ENCODE measurements at places on chromosomes 1 and 21.

DNA sequence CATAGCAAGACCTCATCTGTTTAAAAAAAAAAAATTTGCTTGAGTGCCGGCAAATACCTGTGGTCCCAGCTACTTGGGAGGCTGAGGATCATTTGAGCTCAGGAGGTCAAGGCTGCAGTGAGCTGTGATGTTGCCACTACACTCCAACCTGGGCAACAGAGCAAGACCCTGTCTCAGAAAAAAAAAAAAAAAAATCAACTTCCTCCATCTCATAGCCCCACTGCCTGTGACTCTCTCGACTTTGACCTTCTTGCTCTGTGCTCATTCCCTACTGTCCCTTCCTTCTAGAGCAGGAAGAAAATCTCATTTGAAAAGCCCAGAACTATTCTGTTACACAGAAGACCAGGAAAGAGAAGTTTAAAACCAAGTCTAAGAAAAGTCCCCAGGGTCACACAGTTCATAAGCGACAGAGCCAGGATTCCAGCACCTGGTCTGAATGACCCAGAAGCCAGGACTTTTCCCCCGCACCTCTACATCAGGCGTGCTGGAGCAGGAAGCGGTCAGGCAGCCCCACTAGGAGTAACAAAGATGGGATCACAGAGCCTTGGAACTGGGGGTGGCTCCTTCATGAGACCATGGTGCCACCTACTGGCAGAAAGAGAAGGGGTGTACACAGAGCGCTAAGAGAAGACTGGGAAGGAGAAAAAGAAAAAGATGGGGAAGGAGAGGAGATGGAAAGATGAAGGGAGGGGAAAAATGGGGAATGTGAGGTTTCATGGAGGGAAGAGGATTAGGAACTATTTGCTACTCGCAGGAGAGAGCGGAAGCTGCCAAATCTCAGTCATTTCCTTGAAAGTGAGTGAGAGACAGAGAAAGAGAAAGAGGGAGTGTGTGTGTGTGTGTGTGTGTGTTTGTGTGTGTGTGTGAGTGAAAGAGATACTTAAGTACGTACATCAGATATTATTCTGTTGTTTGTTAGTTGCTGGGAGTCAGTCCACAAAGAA is 3.1 kb upstream of the P3R3URF start:
- peak; percentile 41 for DNase-seq

DNA sequence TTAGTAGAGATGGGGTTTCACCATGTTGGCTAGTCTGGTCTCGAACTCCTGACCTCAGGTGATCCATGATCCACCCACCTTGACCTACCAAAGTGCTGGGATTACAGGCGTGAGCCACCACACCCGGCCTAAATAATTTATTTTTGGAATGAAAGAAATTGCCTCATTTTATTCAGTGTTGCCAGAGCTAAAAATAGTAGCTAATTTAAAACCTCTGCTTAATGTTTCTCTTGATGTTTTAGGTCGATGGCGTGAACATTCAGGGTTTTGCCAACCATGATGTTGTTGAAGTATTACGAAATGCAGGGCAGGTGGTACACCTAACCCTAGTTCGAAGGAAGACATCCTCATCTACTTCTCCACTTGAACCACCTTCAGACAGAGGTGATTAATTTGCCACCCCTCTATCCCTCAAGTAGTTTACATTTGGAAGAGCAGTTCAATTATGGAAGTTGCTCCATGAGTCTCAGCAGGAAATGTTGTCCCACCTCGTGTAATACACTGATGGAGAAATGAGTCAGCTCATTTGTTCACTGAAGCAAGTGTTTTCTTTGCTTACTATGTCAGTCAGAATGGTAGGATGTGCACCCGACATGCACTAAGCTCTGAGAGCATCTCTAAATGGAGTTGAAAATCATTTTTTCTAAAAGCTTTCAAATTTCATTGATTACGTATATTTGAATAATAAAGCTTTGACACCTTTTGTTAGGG is 54.9 kb downstream of the PATJ start:
- DNase-seq: no peak

DNA sequence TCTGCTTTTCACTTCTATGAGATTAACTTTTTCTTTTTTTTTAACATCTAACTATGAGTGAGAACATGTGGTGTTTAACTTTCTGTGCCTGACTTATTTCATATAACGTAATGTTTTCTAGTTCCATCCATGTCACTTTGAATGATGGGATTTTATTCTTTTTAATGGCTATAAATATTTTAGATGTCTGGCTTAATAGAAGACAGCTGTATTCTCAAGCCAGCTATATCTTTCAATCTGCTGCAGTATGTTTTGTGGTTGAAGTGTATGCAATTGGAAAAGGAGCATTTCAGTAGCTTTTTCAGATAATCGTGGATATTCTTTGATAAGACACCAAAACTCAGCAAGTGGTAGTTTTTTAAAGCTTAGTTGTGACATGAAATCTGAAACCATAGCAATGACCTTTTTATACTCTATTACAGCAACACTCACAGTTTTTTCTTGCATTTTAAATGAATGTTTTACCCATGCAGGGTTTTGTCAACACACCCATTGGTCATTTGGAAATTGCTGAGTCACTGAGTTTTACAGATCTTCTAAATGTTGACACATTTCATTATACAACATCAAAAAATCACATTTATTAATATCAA is 5.7 kb upstream of the SVBP start:
- no peak for DNase-seq

GRCh38 chr1:216462066-216462775 is 39.0 kb upstream of the USH2A start:
- DNase-seq: no peak

- DNase-seq: no peak
Measured at GRCh38 chr1:156822680-156823079, 6.0 kb upstream of the SH2D2A start.

- no peak for DNase-seq
Measured at GRCh38 chr1:54538538-54538937, 9.5 kb upstream of the ACOT11 start.

GRCh38 chr1:156852418-156852874 is 6.5 kb downstream of the INSRR start:
- no peak for DNase-seq

GRCh38 chr1:40308036-40308727 is 8.9 kb downstream of the COL9A2 start:
- DNase-seq: no peak

GRCh38 chr1:227791425-227792143 is 23.9 kb upstream of the PRSS38 start:
- no peak for DNase-seq
